Immature natural killer cell (primary cell): ENCODE measurements at places on chromosomes 5 and 9.

DNA sequence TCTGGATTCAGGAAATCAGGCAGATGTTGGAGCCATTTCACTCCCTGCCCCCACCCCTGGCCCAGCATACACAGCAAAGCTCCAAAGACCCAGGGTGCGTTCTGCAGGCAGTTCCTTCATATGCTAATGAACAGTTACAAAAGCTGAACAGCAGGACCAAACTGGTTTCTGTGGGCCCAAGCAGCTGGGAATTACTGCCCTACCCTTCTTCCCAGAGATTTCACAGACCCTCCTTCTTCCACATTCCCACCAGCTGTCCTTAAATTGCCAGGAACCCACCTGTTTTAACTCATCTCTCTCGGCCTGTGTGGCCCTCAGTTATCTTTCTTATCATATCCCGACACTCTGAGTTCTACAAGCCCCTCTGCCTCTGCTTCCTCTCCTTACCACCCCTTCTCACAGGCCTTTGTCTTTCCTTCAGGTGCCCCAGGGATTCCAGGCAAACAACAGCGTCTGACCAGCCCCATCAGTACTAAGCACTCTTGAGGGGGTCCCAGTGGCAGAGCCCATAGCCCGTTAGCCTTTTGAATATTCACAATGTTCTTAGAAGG lies 10.6 kb upstream of the F2RL1 start:
- no peaks in the 10 kb centered on the region for H3K4me1 ChIP-seq
- no peaks in the 10 kb centered on the region for H3K27me3 ChIP-seq
- no peak overlapping the region for H3K4me3 ChIP-seq
- no peaks in the 10 kb centered on the region for H3K36me3 ChIP-seq
- no peak for DNase-seq

GRCh38 chr5:177256296-177256695 lies 47.2 kb downstream of the RAB24 start:
- no peak for DNase-seq
- H3K4me3 ChIP-seq = no peak overlapping the region
- H3K27ac ChIP-seq = no peak overlapping the region
- H3K4me1 ChIP-seq = peaks cover 2% of the 10 kb centered on the region
- peaks cover 8% of the 10 kb centered on the region for H3K27me3 ChIP-seq

DNA sequence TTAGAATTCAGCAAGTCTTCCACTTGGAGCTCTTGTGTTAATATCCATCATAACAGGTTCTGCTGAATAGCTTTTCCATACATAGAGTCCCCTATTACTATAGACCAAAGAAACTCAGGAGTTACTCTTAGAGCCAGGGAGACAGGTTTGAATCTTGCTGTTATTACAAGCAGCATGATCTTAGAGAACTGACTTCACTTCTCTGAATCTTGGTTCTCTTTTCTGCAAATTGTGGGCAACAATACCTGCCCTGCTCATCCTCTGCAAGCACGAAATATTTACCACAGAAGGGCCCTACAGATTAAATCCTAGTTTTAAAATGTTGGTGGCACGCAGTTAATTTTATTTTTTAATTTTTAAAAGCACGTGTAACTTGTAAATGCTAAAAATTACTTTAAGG lies 111.7 kb downstream of the TLR4 start:
- H3K27ac ChIP-seq = no peak overlapping the region
- no peaks in the 10 kb centered on the region for H3K36me3 ChIP-seq
- no peaks in the 10 kb centered on the region for H3K27me3 ChIP-seq
- no peak for DNase-seq
- peak overlapping the region; percentile 9 for H3K4me3 ChIP-seq
- peaks cover 12% of the 10 kb centered on the region for H3K4me1 ChIP-seq

- H3K27me3 ChIP-seq = peaks cover 1% of the 10 kb centered on the region
- no peaks in the 10 kb centered on the region for H3K36me3 ChIP-seq
- no peak for DNase-seq
- no peak overlapping the region for H3K4me3 ChIP-seq
- no peaks in the 10 kb centered on the region for H3K4me1 ChIP-seq
Measured at GRCh38 chr5:52339285-52339684, 448.4 kb upstream of the ITGA1 start.

- H3K4me1 ChIP-seq = no peaks in the 10 kb centered on the region
- H3K36me3 ChIP-seq = no peaks in the 10 kb centered on the region
- no peak overlapping the region for H3K4me3 ChIP-seq
- DNase-seq = no peak
- no peaks in the 10 kb centered on the region for H3K27me3 ChIP-seq
Measured at GRCh38 chr5:56270058-56270457, 36.9 kb upstream of the ANKRD55 start.

DNA sequence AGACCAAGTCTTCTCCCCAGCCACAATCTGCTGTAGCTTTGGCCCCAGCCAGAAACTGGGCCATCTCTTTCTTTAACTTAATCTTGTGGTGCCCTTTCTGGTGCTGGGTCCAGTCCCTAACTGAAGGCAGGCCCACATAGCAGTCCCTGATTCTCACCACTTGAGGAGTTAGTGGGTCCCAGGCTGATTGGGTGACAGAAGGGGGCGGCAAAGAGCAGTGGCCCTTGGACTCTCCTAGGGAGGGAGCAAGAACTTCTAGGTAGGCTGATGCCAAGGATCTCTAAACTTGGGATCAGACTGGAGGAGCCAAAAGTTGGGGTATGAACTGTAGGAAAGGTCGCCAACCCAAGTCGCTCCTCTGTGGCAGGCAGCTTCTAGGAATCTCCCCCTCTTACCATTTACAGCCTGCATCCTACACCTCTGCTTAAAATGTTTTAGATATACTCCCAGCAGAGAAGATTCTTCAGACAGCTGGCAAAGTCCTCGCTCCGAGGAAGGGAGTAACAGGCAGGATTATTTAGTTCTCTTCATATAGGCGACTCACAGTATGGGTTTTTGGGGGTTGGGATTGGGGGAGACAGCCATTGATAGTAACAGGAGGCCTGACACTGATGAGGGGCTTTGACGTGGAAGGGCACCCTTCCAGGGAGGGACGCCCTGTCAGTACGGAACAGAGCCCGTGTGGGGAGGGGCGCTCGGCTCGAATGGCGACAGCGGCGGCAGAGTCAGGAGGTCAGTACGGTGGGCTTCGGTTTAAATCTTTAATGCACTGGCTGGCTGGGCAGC lies 2.0 kb upstream of the CCL27 start:
- H3K27me3 ChIP-seq = peaks cover 14% of the 10 kb centered on the region
- peak overlapping the region; percentile 88 for H3K4me3 ChIP-seq
- H3K36me3 ChIP-seq = peaks cover 11% of the 10 kb centered on the region
- peaks cover 18% of the 10 kb centered on the region for H3K4me1 ChIP-seq
- DNase-seq = peak; percentile 65
- H3K27ac ChIP-seq = peak overlapping the region; percentile 88

DNA sequence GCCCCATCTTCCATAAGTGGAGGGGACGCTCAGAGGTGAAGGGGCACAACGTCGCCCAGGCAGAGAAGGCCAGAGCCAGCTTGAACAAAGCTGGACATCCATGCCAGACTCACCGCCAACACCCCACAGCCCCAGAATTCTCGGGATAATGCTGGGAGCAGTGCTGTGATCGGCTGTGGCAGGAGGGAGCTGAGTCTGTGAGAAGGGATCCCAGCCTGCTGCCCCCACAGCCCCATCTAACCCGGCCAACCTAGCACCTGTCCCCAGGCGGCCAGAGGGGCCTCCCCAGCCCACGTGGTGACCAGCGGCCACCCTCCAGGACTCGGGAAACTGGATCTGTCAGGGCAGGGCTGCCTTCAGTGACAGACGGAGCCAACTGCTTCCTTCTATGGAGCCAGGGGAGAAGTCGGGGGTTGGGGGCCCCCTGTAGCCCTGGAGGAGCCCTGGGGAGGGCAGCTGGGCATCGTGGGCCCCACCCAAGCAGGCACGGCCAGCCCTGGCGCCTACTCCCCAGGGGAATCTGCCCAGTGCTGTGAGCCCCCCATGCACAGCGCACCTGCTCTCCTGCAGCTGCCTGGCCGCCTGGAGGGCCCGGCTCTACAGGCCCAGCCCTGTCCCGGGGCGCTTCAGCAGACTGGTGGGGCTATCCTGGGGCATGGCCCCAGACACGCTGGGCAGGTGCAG lies 6.0 kb downstream of the BRD3 start:
- DNase-seq = no peak
- H3K36me3 ChIP-seq = no peaks in the 10 kb centered on the region
- H3K27me3 ChIP-seq = peaks cover 9% of the 10 kb centered on the region
- no peak overlapping the region for H3K4me3 ChIP-seq
- peaks cover 70% of the 10 kb centered on the region for H3K4me1 ChIP-seq

- no peak overlapping the region for H3K27ac ChIP-seq
- no peaks in the 10 kb centered on the region for H3K27me3 ChIP-seq
- no peaks in the 10 kb centered on the region for H3K4me1 ChIP-seq
- H3K4me3 ChIP-seq = no peak overlapping the region
- no peak for DNase-seq
Measured at GRCh38 chr9:108094676-108094993, 605.1 kb upstream of the KLF4 start.

DNA sequence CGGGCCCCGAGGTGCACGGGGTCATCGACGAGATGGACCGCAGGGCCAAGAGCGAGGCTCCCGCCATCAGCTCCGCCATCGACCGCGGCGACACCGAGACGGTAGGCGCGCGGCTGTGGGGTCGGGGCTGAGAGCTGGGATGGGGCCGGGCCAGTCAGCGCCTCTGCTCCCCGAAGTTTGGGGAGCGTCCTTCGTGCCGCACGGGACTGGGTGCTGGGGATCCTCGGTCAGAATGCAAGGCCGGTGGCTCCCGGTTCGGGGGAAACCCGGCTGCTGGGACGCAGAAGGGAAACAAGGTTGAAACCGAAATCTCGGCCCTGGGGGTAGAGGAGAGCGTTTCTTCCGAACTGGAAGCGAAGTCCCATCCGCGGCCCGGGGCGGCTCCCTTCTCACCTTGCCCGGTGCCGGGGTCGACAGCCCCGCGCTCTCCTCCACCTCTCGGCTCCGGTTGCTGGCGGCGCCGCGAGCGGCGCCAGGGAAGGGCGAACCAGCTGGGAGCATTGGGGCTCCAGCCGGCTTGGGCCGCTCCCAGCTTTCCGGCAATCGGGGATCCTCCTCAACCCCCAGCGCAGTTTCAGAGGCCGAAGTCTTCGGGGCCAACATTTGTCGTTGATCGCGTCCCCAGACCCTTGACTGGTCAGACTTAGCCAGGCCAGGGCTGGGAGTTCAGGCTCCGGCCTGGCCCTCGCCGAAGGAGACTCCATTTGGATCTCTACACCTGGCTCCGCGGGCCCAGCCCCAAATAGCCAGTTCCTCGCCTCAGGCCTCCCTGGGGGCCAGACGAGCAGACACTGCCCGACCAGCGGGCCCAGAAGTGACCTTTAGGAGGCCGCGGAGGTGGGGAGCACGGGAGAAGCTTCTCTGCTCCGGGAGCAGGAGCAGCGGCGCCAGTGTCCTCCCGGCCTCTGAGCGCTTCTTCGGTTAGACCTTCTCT lies 1.1 kb downstream of the LHX2 start:
- H3K4me3 ChIP-seq = no peak overlapping the region
- peaks cover 30% of the 10 kb centered on the region for H3K27me3 ChIP-seq
- H3K36me3 ChIP-seq = no peaks in the 10 kb centered on the region

- no peak overlapping the region for H3K27ac ChIP-seq
- no peaks in the 10 kb centered on the region for H3K36me3 ChIP-seq
- H3K4me1 ChIP-seq = no peaks in the 10 kb centered on the region
- H3K27me3 ChIP-seq = peaks cover 3% of the 10 kb centered on the region
- DNase-seq = no peak
Measured at GRCh38 chr9:99634186-99634585, 187.5 kb upstream of the NR4A3 start.

GRCh38 chr5:88826646-88827585 lies 56.1 kb downstream of the MEF2C start:
- peak overlapping the region; percentile 15 for H3K4me3 ChIP-seq
- H3K36me3 ChIP-seq = peaks cover 7% of the 10 kb centered on the region
- peak; percentile 5 for DNase-seq
- no peaks in the 10 kb centered on the region for H3K27me3 ChIP-seq

GRCh38 chr9:137123468-137123837 lies 8.9 kb upstream of the DPP7 start:
- no peak overlapping the region for H3K27ac ChIP-seq
- no peak for DNase-seq
- H3K4me3 ChIP-seq = no peak overlapping the region
- peaks cover 26% of the 10 kb centered on the region for H3K4me1 ChIP-seq
- peaks cover 5% of the 10 kb centered on the region for H3K27me3 ChIP-seq

GRCh38 chr5:81265101-81265500 lies 32.0 kb downstream of the CKMT2 start:
- DNase-seq = no peak
- H3K27ac ChIP-seq = no peak overlapping the region
- peaks cover 11% of the 10 kb centered on the region for H3K36me3 ChIP-seq
- no peak overlapping the region for H3K4me3 ChIP-seq

DNA sequence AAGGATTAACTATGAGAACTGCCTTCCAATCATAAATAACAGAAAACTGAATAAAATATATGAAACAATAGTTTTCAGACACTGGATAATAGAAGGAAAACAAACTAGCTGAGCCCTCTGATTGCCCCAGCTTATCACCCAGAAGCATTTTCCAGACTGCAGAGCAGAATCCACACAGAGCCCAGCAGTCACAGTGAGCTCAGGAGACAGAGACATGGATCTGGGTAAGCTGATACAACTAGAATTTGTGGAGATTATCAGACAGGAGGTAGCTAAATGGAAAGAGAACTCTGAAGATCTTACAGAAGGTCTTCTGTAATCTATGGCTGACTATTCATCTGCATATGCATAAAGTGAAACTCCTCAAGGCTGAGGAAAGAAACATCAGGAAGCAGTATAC lies 128.8 kb downstream of the NR2F1-AS1 start:
- no peaks in the 10 kb centered on the region for H3K36me3 ChIP-seq
- H3K4me3 ChIP-seq = no peak overlapping the region
- no peaks in the 10 kb centered on the region for H3K4me1 ChIP-seq

- peaks cover 9% of the 10 kb centered on the region for H3K27me3 ChIP-seq
- no peaks in the 10 kb centered on the region for H3K4me1 ChIP-seq
- no peak overlapping the region for H3K27ac ChIP-seq
- DNase-seq = no peak
- no peak overlapping the region for H3K4me3 ChIP-seq
Measured at GRCh38 chr9:138028596-138028995, 151.0 kb downstream of the CACNA1B start.

- H3K4me3 ChIP-seq = no peak overlapping the region
- no peaks in the 10 kb centered on the region for H3K36me3 ChIP-seq
- H3K4me1 ChIP-seq = no peaks in the 10 kb centered on the region
Measured at GRCh38 chr9:129647635-129648034, 5.7 kb upstream of the ASB6 start.

GRCh38 chr9:25814023-25814422 lies 135.8 kb upstream of the TUSC1 start:
- no peak overlapping the region for H3K4me3 ChIP-seq
- H3K27me3 ChIP-seq = no peaks in the 10 kb centered on the region
- no peaks in the 10 kb centered on the region for H3K36me3 ChIP-seq
- no peak for DNase-seq

GRCh38 chr9:21856301-21857094 lies 54.1 kb downstream of the MTAP start:
- H3K27me3 ChIP-seq = no peaks in the 10 kb centered on the region
- H3K27ac ChIP-seq = no peak overlapping the region
- peaks cover 13% of the 10 kb centered on the region for H3K4me1 ChIP-seq
- H3K4me3 ChIP-seq = no peak overlapping the region

GRCh38 chr9:3894772-3895171 lies 369.0 kb upstream of the RFX3 start:
- DNase-seq = no peak
- H3K36me3 ChIP-seq = no peaks in the 10 kb centered on the region
- H3K27me3 ChIP-seq = peaks cover 3% of the 10 kb centered on the region
